Hematopoietic multipotent progenitor cell treated with erythropoietin and hydrocortisone succinate and interleukin-3 and kit ligand, for 6 days (in vitro differentiated cells): ENCODE measurements at places on chromosomes 13 and 19.

DNA sequence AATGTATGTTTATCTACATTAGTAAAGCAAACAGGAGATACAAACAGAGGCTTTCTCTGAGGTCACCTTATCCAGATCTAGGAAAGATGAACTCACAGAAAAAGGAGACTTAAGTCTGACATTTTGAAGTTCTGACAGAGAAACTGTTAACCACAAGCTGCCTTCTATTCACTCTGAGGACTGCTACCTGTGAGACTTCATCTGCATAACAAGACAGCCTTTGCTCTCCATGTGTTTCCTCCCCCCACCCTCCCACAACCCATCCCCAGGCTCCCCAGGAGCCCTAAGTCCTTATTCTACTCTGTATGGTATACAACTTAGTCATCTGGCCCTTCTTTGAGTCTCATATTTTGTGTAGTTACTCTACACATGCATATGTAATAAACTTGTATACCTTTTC, 699.0 kb downstream of the FGF9 start:
- DNase-seq: no peak

DNA sequence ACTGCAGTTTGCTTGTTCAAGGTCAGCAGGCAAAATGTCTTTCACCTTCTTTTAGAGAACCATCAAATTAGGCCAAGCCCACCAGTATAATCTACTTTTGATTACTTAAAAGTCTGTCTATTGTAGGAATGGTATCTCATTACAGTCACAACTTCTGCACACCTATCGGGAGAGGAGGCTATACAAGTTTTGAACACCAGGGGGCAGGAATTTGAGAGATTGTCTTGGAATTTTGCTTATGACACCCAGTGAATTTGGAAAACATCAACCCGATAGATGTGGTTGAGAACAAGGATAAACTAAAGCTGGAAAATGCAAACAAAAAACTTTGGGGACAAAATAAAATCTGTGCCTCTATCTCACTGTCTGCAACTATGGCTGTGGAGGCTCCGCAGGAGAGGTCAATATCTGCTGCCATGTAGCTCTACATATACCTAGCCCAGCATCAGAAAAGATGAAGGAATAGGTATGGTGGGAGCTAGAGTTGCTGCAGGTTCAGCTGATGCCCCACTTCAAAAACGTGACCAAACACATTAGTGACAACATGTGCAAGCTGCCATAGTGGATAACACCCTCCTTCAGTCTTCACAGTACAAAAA, 1299.2 kb upstream of the SPRY2 start:
- DNase-seq: peak; percentile 7

GRCh38 chr13:72952529-72953141, 106.2 kb upstream of the KLF5 start:
- peak; percentile 12 for DNase-seq

- no peak for DNase-seq
Observed at GRCh38 chr13:27124571-27124970, 47.0 kb downstream of the USP12 start.

DNA sequence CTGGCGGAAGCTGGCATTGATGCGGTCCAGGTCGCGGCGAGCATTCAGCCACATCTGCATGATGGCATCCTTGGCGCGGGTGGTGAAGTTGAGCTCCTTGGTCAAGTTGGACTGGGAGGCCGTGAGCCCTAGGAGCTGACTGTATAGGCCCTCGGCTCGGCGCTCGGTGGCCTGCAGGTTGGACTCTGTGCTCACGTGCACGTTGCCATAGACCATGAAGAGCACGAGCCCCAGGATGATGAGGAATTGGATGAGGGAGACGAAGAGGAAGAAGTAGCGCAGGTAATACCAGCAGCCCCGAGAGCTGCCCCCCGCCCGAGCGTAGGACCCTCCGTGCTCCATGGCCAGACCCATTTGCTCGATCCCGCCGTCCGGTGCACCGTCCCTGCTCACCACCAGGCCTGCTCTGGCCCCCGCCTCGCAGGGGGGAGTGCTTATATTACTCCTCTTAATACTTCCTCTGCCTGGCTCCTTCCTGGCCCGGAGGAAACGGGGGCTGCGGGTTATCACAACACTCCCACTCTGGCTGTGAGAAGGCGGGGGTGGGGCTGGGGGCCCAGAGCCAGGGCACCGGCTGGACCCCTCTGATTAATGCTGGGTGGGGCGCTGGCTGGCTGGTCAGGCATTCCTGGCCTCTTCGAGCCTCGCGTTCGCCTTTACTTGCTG, at the start of gene PLVAP:
PLVAP (minus strand) TSS at position 408 of the 666 bp plus-strand sequence; CDS start at position 354, 54 bp downstream.
- DNase-seq: peak; percentile 86

DNA sequence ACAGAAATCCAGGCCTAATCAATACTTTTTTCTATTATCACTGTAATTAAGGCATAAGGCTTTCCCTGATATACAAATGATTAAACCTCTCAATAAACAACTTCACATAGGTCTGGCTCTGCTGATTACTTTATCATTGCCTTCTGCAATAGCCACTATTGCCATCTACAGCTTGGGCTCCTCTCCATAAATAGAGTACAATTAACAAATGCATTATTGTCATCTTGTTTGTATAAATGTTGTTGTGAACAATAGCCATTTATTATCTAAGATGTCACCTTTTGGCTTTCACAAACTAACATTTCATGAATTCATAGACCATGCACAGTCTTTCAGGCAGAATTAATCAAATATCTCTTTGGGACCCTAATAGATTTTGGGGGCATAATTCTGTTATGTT, 53.3 kb downstream of the NHLRC3 start:
- no peak for DNase-seq

DNA sequence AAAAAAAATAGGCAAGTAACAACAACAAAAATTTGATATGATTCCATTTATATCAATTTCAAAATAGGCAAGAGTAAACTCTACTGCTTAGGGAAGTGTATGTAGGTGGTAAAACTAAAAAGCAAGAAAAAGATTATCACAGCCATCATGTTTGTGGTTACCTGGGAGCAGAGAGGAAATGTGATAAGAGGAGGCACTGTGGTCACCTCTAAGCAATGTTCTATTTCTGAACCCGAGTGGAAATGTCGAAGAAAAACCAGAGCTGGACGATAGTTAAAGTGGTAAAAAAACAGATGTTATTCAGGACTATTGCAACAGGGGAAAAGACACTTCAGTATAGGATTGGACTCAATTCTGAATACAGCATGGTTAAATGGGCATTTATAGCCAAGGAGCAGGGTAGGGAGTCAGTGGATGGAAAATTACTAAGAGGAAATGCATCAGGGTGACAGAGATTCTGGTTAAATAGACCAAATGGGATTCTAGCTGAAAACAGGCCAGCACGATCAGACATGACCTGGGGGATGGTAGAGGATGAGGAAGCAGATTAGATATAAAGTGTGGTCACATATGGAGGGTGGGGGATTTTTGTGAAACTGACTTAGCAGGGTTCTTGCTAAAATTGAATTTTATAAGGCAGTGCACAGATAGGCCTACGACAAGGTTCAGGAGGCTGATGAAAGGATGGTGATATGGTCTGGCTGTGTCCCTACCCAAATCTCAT, 6.0 kb upstream of the TEX30 start:
- DNase-seq: peak; percentile 78

GRCh38 chr19:36460046-36460445, 29.3 kb downstream of the ZNF566 start:
- no peak for DNase-seq

DNA sequence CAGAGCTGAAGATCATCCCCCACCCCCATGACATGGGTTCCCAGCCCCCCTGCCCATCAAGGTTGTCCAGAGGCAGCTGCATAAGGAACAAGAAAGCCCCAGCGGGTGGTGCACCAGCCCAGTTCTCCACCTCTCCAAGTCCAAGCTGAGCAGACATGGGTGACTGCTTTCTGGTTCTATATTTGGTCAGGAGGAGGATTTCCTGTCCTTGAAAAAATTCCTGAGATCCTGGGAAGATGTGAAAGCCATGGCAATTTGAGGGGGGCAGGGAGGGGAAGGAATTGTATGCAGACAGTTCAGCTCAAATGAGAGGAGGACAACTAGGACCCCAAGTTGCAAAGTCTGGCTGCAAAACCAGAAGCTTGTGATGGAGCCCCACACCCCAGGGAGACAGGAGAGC, 55.4 kb upstream of the ADGRE5 start:
- DNase-seq: no peak

GRCh38 chr13:79395881-79396280, 10.2 kb downstream of the RBM26 start:
- DNase-seq: no peak

DNA sequence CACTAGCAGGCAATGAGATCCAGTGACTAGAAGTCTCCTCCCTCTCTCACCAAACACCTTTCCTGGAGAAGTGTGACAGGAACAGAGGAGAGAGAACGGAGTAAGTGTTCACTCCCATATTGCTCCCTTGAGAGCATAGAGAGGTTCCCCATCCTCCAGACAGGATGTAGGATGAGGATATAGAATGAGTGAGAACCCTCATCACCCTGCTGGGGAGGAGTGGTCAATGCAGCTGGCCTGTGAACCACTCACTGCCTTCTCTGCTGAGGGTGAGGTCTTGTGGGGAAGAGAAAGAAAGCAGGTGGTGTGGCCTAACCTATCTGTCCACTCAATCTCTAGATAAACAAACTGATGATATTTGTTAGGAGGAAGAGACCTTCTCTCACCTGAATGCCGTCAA, 386.6 kb downstream of the PCDH20 start:
- no peak for DNase-seq
